Uterus (tissue), 4 donors: ENCODE measurements at places on chromosomes 5 and 9. TPM values are rescaled to one million over a fixed set of nuclear protein-coding genes. Genes with fewer than 3 reads are reported as not detected.

Gene LHFPL2
- total RNA-seq = 29.6 TPM

Gene GHR
- total RNA-seq = 1.8 TPM

- DNase-seq = no peak
These were observed 262.1 kb downstream of the SPOCK1 start for GRCh38 chr5:137236849-137237507.

- no peak for DNase-seq
These were observed 287.9 kb upstream of the ZNF608 start for GRCh38 chr5:125034331-125034730.

Gene ZSWIM6
- 11.9 TPM for total RNA-seq
